Panc1 (cell line): ENCODE measurements at places on chromosomes 7 and 10.
A peak's percentile ranks its signal among the peaks of the same experiment; 100 is the strongest.

- no peaks in the 10 kb centered on the region for H3K36me3 ChIP-seq
- H3K27ac ChIP-seq: no peak overlapping the region
- H3K4me1 ChIP-seq: 0 out of 2 replicates have a peak, but pooled peaks cover 1% of the 10 kb centered on the region
- H3K27me3 ChIP-seq: no peaks in the 10 kb centered on the region
These were observed 13.5 kb downstream of the REEP3 start for GRCh38 chr10:63534723-63535122.

GRCh38 chr7:50660040-50660829 is 95.0 kb upstream of the DDC start:
- H3K4me3 ChIP-seq: no peak overlapping the region
- no peaks in the 10 kb centered on the region for H3K4me1 ChIP-seq
- no peak for DNase-seq
- no peak overlapping the region for H3K27ac ChIP-seq

- no peaks in the 10 kb centered on the region for H3K27me3 ChIP-seq
- no peak for DNase-seq
- no peak overlapping the region for H3K27ac ChIP-seq
- H3K36me3 ChIP-seq: no peaks in the 10 kb centered on the region
These were observed 365.4 kb downstream of the SUGCT start for GRCh38 chr7:40500219-40500618.

DNA sequence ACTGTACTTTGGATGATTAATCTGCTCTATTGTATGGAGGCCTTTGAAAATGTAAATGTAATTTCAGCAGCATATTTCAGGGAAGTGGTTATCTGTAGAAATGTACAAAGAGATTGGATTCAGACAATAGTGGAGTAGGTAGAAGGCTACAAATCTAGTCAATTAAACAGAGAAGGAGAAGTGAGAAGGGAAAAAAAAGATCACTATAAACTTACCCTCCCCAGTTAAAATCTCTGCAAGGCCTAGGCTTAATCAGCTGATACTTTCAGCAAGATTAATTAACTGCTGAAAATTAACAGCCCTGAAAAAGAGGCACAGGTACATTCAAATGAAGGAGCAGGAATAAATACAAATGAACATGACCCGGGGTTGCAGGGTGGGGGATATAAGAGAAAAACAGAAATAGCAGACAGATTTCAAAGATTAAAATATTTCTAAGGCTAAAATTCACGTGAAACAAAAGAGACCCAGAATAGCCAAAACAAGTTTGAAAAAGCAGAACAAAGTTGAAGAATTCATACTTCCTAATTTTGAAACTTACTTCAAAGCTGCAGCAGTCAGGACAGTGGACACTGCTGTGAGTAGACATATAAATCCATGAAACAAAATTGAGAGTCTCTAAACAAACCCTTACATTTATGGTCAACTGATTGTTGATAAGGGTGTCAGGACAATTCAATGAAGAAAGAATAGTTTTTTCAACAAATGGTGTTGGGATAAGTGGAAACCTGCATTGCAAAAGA is 96.0 kb downstream of the NRCAM start:
- H3K36me3 ChIP-seq: no peaks in the 10 kb centered on the region
- DNase-seq: no peak
- H3K4me1 ChIP-seq: no peaks in the 10 kb centered on the region
- H3K27ac ChIP-seq: no peak overlapping the region
- H3K27me3 ChIP-seq: no peaks in the 10 kb centered on the region

- H3K4me1 ChIP-seq: no peaks in the 10 kb centered on the region
- no peaks in the 10 kb centered on the region for H3K27me3 ChIP-seq
- no peak for DNase-seq
- H3K4me3 ChIP-seq: no peak overlapping the region
- no peak overlapping the region for H3K27ac ChIP-seq
These were observed 212.6 kb upstream of the FRMD4A start for GRCh38 chr10:14543046-14543903.

DNA sequence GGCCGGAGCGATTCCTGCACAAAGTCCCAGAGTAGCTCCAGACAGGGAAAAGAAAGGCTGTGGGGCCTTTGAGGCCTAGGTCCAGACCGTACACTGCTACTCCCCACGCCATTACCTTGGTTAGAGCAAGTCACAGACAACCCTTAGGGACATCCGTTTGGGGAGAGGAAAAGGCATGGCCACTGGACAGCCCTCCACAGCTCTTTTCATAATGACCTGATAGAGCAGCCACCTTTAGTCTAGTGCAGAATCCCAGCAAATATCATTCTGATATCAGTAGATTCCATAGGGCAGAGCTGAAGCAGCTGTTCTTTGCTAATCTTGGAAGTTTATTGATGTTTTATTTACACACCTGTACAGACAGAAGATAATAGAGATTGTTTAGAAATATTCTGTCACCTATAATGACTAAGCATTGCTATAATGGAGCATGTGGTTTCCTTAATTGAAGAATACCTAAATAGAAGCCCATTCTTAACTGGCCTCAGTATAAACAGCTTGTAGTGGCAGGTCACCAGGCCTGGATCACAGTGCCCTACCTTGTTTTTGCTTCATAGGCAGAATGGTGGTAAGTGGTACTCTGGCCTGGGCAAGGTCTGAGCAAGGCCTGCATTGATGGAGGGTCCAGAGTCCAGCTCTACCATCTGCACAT is 27.9 kb downstream of the OGDH start:
- peaks cover 42% of the 10 kb centered on the region for H3K4me1 ChIP-seq
- DNase-seq: no peak
- H3K4me3 ChIP-seq: no peak overlapping the region
- no peaks in the 10 kb centered on the region for H3K27me3 ChIP-seq
- H3K27ac ChIP-seq: peak overlapping the region; percentile 72

- no peaks in the 10 kb centered on the region for H3K4me1 ChIP-seq
- no peaks in the 10 kb centered on the region for H3K36me3 ChIP-seq
- no peaks in the 10 kb centered on the region; the same call in 1 of the 2 replicates for H3K27me3 ChIP-seq
- H3K4me3 ChIP-seq: no peak overlapping the region
These were observed 147.2 kb upstream of the PFKP start for GRCh38 chr10:2920168-2920567.

- peak overlapping the region; percentile 89 for H3K27ac ChIP-seq
- H3K4me1 ChIP-seq: peaks cover 14% of the 10 kb centered on the region
- no peak for DNase-seq
- peak overlapping the region; percentile 99 for H3K4me3 ChIP-seq
- H3K36me3 ChIP-seq: peaks cover 7% of the 10 kb centered on the region; the same call in 1 of the 2 replicates
These were observed 380 bp upstream of the AGBL3 start for GRCh38 chr7:134985894-134986362.

DNA sequence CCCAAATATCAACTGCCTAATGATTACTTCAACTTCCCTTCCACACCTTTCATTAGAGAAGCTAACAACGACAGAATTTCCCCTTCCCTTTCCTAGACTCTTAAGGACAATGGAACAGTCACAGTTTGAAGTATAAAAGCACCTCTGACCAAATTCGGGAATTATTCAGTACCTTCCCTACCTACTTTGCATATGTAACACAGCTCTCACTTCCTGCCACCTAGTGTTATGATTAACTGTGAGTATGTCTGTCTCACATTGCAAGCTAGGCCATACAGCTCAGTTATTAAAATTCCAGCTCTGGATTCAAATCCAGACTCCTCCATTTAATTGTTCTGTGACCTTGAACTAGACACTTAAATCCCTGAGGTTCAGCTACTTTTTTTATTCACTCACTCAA is 44.8 kb upstream of the HPSE2 start:
- no peak for DNase-seq
- H3K27me3 ChIP-seq: peaks cover 9% of the 10 kb centered on the region; the same call in 1 of the 2 replicates
- H3K4me1 ChIP-seq: no peaks in the 10 kb centered on the region

GRCh38 chr7:45219130-45219529 is 61.5 kb downstream of the RAMP3 start:
- peaks cover 37% of the 10 kb centered on the region for H3K27me3 ChIP-seq
- H3K4me3 ChIP-seq: no peak overlapping the region
- no peak overlapping the region for H3K27ac ChIP-seq
- DNase-seq: no peak
- no peaks in the 10 kb centered on the region for H3K4me1 ChIP-seq
- no peaks in the 10 kb centered on the region for H3K36me3 ChIP-seq

GRCh38 chr10:88661018-88661417 is 3.2 kb upstream of the LIPF start:
- DNase-seq: no peak
- H3K4me3 ChIP-seq: no peak overlapping the region
- no peak overlapping the region for H3K27ac ChIP-seq
- no peaks in the 10 kb centered on the region; the same call in 1 of the 2 replicates for H3K36me3 ChIP-seq

GRCh38 chr7:132291481-132291880 is 284.8 kb downstream of the PLXNA4 start:
- H3K4me1 ChIP-seq: no peaks in the 10 kb centered on the region
- H3K4me3 ChIP-seq: no peak overlapping the region

- H3K36me3 ChIP-seq: peaks cover 3% of the 10 kb centered on the region; the same call in 1 of the 2 replicates
- peak within 1 kb of the TSS; percentile 99 for H3K27ac ChIP-seq
- no peak for DNase-seq
- H3K4me1 ChIP-seq: peaks cover 39% of the 10 kb centered on the region
- H3K27me3 ChIP-seq: no peaks in the 10 kb centered on the region
These were observed at the start of gene KBTBD2 for GRCh38 chr7:32891043-32891799. KBTBD2 (minus strand) TSS chr7:32891760; CDS start chr7:32879604, 12,156 bp downstream.

DNA sequence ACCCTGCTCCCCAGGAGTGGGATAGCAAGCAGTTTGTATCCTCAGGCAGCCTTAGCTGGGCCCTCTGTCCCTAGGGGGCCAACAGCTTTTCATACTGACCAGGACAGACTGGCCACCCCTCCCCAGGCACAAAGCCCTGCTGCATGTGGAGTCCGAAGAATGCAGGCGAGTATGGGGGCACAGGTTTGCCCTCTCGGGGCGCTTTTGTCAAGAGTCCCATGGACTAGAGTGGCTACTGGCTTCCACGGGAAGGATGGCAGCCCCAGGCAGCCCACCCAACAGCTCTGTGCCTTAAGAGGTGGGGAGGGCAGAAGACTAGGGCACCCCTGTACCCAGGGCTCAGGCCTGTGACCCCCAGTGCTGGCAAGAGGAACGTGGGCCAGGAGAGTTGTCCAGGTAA is 10.7 kb downstream of the CXCL12 start:
- H3K4me3 ChIP-seq: no peak overlapping the region
- H3K4me1 ChIP-seq: no peaks in the 10 kb centered on the region
- no peak for DNase-seq

- no peak overlapping the region for H3K4me3 ChIP-seq
- no peaks in the 10 kb centered on the region for H3K36me3 ChIP-seq
- no peak for DNase-seq
- peaks cover 10% of the 10 kb centered on the region for H3K4me1 ChIP-seq
These were observed 19.0 kb upstream of the CLDN3 start for GRCh38 chr7:73789051-73789450.

- no peak overlapping the region for H3K27ac ChIP-seq
- H3K4me1 ChIP-seq: no peaks in the 10 kb centered on the region
- DNase-seq: no peak
- no peaks in the 10 kb centered on the region for H3K36me3 ChIP-seq
- no peak overlapping the region for H3K4me3 ChIP-seq
These were observed 26.8 kb upstream of the C10orf53 start for GRCh38 chr10:49652421-49653272.

GRCh38 chr10:60230892-60231291 is 158.8 kb downstream of the ANK3 start:
- no peaks in the 10 kb centered on the region for H3K27me3 ChIP-seq
- DNase-seq: no peak
- H3K4me3 ChIP-seq: no peak overlapping the region
- no peak overlapping the region for H3K27ac ChIP-seq
- H3K36me3 ChIP-seq: no peaks in the 10 kb centered on the region

DNA sequence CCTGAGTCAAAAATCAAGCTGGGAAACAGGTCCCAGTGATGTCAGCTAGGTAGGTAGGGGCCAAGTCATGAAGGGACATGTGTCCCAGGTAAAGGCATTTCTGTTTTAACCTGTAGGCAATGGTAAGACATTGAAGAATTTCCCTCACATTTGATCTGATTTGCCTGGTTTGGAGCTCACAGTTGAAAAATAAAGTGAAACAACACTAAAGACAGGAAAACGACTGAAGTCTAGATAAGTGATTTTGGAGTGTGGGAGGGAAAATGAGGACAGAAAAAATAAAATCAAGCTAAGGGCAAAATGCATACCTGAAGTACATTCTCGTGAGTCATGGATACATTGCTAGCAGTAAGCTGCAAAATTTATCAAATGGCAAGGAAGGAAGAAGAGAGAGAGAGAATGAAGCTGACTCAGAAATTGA is 169.9 kb downstream of the SKIDA1 start:
- no peaks in the 10 kb centered on the region for H3K27me3 ChIP-seq
- peak overlapping the region; percentile 58; the same call in 1 of the 2 replicates for H3K27ac ChIP-seq
- no peak for DNase-seq
- H3K4me1 ChIP-seq: peaks cover 21% of the 10 kb centered on the region
- H3K4me3 ChIP-seq: no peak overlapping the region
- no peaks in the 10 kb centered on the region for H3K36me3 ChIP-seq

GRCh38 chr10:45461034-45461433 is 87.0 kb downstream of the ALOX5 start:
- no peak overlapping the region for H3K4me3 ChIP-seq
- H3K4me1 ChIP-seq: peaks cover 10% of the 10 kb centered on the region
- H3K27ac ChIP-seq: no peak overlapping the region
- H3K36me3 ChIP-seq: no peaks in the 10 kb centered on the region
- no peaks in the 10 kb centered on the region for H3K27me3 ChIP-seq
- no peak for DNase-seq

DNA sequence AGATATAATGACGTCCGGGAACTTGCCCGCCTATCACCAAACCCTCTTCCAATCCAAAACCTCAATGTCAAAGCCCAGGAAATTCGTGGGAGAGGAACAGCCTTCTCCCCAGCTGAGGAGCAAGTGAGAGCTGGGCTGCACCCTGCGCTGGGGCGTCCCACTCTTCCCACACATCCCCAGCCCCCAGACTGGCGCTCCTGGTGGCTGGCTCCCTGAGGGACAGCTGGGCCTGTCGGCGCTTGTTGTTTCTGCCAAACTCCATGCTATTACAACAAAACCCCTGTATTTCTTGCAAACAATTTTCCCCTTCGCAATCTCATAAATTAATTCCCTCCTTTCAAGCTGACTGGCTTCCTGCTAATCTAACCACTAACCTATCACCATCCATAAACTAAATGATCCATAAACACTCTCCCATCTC is 53.0 kb downstream of the GRID1 start:
- H3K36me3 ChIP-seq: no peaks in the 10 kb centered on the region
- H3K27ac ChIP-seq: no peak overlapping the region
- H3K4me1 ChIP-seq: no peaks in the 10 kb centered on the region
- no peak for DNase-seq

DNA sequence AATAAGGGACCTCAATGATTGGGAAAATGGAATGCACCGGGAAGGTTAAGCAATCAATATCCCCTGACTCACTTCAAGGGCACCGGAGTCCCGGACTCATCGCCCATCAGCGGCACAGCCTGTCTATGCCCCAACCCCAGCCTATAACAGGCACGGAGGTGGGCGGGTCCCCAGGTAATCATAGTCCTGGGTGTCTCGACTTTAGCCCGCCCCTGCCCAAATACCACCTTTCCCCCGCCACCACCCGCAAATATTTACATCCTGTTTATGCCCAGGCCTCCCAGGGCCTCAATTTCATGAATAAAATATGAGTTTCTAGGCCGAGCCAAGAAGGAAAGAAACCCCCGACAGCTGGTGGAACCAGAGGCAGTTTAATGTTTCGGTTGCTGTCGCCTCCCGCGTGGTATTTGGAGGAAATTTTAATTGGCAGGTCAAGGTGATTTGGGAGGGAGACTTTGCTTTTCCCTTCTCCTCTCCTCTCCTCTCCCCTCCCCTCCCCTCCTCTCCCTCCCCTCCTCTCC is 15.6 kb upstream of the RFC2 start:
- H3K4me3 ChIP-seq: peak overlapping the region; percentile 45
- H3K36me3 ChIP-seq: no peaks in the 10 kb centered on the region
- H3K27ac ChIP-seq: peak overlapping the region; percentile 53
- H3K4me1 ChIP-seq: peaks cover 10% of the 10 kb centered on the region
- no peak for DNase-seq
